ENCODE measurements at places on chromosomes 2 and 18.

DNA sequence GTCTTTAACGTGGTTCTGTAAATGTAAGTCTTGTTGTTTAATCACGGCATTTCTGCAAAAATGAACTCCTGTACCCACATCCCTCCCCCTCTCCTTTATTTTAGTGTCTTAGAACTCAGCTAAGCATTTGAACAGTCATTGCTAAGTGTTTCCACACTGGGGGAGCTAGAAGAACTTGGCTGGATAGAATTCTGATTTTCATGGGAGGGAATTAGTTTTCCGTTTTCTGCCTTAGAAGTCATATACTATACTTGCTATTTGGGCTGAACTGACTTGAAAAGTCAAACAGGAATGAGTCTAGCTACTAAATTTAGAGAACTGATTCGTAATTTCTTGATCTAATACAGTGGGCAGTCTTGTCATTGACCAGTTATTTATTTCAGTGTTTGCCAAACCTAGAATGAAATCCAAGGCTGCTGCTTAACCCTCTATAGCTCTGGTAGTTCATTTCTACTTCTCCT lies 61.1 kb downstream of the FMNL2 start:
- no peak for DNase-seq

DNA sequence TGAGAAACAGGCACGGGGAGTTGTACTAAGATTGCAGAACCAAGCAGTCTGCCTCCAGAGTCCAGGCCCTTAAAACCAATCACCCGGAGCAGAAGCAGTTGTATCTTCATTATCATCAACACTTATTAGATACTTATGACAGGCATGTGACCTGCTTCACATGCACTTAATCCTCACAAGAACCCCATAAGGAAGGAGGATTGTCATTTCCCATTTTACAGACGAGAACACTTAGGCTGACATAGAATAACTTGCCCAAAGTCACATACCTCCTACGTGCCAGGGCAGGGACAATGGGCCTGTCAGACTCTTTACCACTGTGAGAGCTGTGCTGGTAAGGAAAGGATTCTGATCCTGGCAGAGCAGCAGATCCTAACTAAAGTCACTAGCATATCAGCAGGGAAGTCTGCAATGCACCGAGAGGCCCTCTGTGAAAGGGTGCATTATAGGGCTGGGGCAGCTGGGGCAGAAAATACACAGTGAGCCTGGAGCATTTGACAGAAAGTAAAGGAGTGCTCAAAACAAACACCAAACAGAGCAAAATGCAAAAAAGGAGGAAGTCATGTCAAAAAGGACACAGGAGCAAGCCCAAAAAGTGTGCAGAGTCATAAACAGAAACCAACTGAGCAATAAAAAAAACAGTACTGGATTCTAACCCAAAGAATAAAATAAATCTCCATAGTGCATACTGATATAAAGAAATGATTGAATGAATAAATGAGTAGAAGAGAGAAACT lies 55.9 kb upstream of the SP3 start:
- no peak for DNase-seq

DNA sequence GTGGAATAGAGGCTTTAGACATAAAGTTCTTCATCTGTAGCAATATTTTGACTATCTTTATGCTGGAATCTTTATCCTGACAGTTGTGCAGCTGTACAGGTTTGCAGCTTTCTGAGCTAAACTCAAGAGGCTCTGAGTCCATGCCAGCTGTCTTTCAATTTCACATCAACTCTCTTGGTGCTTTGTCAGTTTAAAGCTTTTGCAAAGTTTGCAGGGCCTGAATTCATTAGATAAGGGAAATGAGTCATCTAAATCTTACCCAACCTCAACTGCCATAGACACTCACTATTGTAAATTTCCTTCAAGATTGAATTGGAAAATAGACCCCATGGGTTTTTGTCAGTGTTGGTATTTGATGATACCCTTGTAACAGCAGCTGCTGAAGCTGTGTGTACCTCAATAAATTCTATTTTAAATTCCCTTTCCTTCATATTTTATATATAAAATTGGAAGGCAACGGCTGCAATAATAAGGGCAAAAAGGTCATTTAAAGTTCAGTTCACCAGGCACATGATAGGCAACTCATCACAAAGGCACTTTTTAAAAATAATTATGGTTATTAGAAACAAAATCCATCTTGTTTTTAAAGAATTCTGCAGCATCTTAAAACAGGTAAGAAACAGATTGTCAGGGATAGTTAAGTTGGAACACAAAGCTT lies 169.9 kb upstream of the SLC39A10 start:
- no peak for DNase-seq

GRCh38 chr2:68282811-68283418 lies 30.6 kb upstream of the PPP3R1 start:
- DNase-seq = peak; percentile 42

- DNase-seq = no peak
These were observed 106.6 kb downstream of the FHOD3 start for GRCh38 chr18:36403896-36404820.

DNA sequence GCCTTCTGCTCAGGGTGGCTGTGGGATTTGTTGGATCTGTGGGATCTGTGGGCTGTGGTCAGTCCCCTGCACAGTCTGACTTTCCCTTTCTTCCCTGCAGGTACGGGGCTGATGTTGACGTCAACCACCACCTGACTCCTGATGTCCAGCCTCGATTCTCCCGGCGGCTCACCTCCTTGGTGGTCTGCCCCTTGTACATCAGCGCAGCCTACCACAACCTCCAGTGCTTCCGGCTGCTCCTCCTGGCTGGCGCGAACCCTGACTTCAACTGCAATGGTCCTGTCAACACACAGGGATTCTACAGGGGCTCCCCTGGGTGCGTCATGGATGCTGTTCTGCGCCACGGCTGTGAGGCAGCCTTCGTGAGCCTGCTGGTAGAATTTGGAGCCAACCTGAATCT lies 17.5 kb downstream of the ASB1 start:
- DNase-seq = no peak

GRCh38 chr2:120526047-120526562 lies 180.2 kb downstream of the INHBB start:
- no peak for DNase-seq

DNA sequence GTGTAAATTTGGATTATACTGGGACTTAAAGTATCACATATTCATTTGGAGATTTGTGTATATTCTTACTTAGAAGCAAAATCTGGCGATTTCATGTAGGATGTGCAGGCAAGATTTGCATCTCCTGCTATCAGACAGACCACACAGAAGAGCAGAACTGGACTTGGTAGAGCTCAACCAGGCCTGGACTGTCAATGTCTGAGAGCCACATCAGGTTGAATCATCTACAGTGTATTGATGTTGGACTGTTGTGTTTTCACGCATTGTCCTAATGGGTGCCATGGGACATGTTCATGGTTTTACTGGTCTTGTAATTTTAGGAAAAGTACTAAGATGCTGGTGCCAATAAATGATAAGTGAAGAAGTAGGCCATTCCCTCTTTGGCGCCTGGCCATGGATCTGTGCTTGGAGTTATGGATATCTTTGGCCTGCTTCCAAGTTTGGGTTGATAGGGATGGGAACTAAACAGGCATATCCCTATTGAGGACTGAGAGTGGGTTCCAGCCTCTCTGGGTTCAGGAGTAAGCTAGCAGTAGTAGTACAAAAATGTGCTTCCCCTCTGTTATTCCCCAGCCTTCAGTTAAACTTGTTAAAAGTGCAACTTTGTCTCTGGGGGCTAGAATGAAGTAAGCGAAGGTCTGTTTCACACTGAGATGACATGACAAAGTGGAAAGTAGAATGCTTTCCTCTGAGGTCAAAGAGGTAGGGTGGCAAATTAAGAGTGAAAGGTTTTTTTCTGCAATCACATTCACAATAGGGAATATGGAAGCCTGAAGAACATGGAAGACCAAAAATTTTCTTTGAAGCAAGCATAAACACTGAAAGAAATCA lies 49.2 kb upstream of the NEMP2 start:
- DNase-seq = no peak

DNA sequence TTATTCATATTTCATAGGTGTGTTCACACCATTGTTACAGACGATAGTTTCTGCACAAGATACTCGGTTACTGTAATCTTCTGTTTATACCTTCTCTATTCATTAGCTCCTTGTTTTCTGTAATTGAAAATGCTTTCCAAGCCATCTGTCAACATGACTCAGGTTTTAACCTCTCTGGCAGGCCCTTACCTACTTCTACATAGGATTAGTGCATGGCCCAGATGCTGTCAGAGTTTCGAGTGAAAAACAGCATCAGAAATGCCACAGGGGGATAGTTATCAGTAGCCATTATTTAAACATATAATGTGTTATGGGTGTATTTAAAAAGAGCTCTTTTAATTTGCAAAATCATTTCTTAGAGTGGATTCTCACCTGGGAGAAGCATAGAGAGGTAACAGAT lies 596.4 kb downstream of the FBXO15 start:
- DNase-seq = no peak

DNA sequence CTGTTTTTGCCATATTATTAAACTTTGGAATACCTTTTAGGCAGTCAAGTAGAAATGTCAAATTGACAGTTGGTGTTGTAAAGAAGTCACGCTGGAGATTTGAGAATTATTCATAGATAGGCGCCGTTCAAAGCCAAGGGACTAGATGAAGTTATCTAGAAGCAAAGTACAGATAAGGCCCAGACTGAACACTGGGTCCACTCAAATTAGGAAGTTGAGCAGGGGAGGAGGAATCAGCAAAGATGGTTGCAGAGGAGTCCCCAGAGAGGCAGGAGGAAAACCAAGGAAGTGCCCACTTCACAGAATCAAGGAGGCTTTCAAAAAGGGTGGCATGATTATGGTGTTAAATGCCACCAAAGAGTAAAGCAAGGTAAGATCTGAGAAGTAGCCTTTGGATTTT lies 9.6 kb upstream of the ALS2 start:
- DNase-seq = no peak

- DNase-seq = peak; percentile 28
These were observed 40.0 kb downstream of the ICA1L start for GRCh38 chr2:202831242-202832220.

GRCh38 chr2:134287323-134287722 lies 33.5 kb downstream of the MGAT5 start:
- no peak for DNase-seq

GRCh38 chr2:140481136-140481535 lies 1649.7 kb downstream of the LRP1B start:
- DNase-seq = no peak

Data from central memory CD4-positive, alpha-beta T cell (primary cell).